ENCODE measurements at places on chromosomes 7 and 10. TPM values are rescaled to one million over a fixed set of nuclear protein-coding genes. Genes with fewer than 3 reads are reported as not detected.

RHBDD2 gene
- total RNA-seq = 17.9 TPM

GRCh38 chr10:114285961-114286441, 46.9 kb downstream of the VWA2 start:
- DNase-seq = peak; percentile 28

PTEN gene
- total RNA-seq = 58.6 TPM

- peak; percentile 55 for DNase-seq
Observed at GRCh38 chr10:43846187-43846680, 197.6 kb upstream of the ZNF32 start.

DNA sequence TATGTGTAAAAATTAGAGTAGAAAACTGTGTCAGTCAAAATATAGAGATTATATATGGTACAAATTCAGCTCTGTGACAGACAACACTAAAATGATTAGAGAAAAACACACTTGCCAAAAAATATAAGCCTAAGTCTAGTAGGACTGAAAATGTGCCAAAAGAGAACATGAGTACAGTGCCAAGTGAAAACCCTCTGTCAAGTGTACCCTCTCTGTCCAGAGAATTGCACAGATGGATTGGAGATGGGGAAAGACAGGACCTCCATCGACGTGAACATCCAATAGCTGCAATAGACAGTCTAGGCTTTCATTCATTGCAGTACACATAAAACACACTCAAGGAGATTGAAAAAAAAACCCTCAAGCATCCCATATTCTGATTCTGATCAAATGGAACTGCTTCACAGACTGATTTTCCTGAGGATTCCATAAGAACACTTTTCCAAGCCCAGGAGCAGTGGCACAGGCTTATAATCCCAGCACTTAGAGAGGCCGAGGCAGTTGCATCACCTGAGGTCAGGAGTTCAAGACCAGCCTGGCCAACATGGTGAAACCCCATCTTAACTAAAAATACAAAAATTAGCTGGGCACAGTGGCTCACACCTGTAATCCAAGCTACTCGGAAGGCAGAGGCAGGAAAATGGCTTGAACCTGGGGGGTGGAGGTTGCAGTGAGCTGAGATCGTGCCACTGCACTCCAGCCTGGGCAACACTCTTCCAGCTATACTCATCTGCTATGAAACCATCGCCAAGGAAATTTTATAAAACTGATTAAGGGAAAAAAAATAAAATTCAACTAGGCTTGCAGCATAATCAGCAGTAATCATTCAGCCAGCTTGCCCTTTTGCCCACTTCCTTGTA, 110.0 kb upstream of the TRIM24 start:
- no peak for DNase-seq

DNA sequence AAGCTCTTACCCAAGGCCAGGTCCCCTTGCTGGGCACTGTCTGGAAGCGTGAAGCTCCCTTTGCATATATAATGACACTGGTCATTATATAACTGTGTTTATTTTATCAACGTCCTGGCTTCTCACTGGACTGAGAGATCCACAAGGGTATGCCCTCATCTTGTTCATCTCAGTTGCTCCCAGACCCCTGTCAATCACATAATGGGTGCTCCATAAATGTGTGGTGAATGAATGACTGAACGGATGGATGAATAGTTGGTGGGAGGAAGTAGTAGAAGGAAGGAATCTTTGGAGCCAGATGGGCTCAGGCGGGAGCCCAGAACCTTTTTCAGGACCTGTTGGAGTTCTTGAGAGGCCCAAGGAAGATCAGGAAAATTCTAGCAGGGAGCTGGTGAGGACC, 7.7 kb upstream of the SFRP5 start:
- DNase-seq = no peak

GRCh38 chr10:95556994-95557767, 4.0 kb downstream of the SORBS1 start:
- DNase-seq = no peak

DNA sequence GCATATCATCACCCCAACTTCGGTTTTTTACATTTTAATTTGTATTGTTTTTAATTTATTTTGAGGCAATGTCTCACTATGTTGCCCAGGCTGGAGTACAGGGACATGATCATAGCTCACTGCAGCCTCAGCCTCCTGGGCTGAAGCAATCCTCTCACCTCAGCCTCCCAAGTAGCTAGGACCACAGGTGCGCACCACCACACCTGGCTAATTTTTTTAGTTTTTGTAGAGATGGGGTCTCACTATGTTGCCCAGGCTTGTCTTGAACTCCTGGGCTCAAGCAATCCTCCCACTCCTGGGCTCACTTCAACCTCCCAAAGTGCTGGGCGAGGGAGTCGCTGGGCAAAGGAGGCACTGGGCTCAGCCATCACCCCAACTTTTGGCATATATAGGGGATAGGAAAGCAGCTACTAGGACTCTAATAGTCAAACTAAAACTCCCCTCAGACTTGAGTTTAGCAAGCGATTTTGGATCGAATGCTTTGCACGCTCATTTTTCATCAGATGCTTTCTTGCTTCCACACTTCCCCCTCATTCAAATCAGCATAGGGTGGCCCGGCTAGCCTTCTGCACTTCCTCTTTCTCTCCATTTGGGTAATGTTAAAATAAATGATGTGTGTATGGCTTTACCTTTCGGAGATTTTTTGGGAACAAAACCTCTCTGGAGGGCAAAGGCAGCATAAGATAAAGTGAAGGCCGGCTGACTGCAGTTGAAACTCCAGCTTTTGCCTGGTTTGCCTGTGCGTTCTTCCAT, 20.8 kb upstream of the NMT2 start:
- no peak for DNase-seq

DNA sequence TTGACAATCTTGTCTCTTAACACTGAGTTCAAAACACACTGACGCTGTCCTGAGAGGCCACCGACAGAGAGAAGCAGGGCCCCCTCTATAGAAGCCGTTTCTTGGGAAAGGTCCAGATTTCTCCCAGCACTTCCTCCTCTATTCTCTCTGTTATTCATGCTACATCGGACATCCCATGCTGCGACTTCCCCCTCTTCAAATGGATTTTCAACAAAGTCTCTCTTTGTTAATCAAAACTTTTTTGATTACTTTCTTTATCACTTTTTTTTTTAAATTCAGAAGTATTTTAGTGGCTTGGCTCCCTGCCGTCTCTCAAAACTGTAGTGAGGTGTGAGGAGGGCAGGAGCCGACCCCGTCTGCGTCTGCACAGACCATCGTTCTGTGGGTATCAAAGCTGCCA, 298.9 kb upstream of the PITRM1 start:
- DNase-seq = no peak

DNA sequence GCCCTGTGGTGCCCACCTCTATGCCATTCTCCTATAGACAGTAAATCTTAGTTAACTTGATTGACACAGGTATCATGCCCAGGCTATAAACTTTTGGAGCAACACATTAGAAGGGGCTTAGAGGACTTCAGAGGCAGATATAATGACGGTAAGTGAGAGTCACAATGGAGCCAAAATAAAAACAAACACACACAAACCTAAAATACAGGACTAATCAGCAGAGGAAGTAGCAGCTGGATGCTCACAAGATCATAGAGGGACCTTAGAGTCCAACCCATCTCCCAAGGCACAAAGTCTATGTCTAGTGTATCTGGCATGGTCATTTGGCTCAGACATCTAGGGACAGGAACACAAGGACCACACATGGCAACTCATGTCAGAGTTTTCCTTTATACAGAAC, 12.3 kb downstream of the SLC13A4 start:
- no peak for DNase-seq

DNA sequence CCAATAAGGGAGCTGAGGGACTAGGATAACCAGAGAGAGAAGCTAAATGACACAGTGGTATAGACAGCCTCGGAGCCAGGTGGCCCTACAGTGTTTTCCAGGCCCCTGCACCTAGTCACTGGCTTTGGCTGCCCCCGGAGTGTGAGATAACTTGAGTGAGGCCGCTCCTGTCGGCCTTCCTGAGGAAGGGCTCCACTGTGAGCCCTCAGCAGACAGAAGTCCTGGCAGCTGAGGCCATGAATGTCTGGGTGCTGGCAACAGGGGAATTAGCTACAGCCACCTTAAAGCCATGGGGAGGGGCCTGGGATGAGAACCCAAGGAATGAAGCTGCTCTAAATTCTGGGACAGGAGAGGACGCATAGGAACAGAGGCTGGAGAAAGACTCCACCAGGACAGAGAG, 4.6 kb upstream of the GDF10 start:
- DNase-seq = no peak

GRCh38 chr10:22624287-22624738, 90.1 kb downstream of the PIP4K2A start:
- DNase-seq = no peak

LRIT1 gene
- not detected for total RNA-seq

MYL10 gene
- total RNA-seq = not detected

DNA sequence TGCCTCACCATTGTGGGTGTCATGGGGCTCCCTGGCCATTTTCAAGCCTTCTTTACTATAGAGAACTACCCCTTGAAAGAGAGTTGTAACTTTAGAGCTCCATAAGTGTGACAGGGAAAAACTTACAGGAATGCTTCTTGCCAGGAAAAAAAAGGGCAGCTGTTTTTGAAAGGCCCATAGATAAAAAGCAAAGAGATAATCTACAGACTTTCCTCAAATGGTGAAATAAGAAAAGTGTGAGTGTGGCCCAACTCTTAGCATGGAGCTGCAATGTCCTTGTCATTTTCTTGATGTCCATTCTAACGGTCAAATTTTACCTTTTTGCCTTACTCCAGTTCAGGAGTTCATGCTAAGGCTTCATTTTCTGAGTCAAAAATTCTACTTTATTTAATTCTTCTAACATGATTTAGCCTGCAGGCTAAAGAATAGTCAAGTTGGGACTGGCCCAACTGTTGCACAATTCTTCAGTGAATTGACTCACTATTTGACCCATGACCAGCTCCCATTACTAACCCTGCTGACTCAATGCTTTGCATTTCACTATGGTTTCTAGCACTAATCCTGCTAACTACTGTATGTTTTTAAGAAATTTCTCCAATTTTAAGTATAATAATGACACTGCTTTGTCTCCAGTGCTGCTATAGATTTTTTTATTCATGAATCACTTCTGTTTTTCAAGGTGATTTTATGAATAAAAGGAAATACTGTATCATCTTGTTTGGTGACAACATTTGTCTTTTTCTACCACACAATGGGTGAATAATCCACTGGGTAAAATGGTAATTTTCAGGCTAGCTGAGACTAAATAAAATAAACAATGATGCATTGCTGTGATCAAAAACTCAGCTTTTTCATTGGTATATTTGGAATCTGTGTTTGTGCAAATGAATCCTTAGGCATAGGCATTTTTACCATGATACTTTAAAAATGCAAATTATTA, 41.4 kb upstream of the SGCE start:
- no peak for DNase-seq

SFTPA1 gene
- 0.17 TPM for total RNA-seq

GRCh38 chr10:3747984-3748383, 37.0 kb downstream of the KLF6 start:
- DNase-seq = no peak

DNA sequence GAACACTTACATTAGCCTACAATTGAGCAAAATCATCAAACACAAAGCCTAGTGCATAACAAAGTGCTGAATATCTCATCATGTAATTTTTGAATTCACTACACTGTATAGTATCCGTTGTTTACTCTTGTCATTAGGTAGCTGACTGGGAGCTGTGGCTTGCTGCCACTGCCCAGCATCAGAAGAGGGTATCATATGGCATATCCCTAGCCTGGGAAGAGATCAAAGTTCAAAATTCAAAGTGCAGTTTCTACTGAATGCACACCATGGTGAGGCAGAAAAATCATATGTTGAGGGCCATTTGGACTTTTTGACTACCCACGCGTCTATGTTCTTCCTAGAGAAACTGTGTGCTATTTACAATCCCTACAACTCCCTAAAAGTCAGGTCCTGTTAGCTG, 7.5 kb upstream of the ZC3HAV1 start:
- DNase-seq = no peak

DNA sequence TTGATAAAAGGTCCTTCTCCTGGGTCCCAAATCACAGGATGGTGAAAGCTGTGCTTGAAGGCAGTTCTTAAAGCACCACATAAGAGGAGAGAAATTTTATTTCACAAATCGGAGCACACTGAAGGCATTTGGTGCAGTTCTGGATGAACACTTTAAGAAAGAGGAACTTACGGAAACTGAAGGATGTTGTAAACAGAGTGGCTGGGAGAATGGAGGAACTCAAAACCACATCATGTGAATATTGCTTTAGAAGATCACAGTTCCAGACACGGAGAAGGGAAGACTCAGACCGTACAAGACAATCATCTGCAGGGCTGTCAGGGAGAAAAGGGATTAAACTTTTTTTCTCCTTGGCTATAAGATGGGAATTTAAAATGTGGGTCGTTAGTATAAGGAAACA, 9.0 kb upstream of the GPR141 start:
- DNase-seq = no peak

LDB3 gene
- 1,459 TPM for total RNA-seq

GRCh38 chr10:97169911-97170693, 15.7 kb downstream of the SLIT1 start:
- DNase-seq = peak; percentile 84

SPDYE9 gene
- not detected for total RNA-seq

NRBF2 gene
- 8.5 TPM for total RNA-seq

GRCh38 chr10:31758495-31758894, 170.1 kb downstream of the ARHGAP12 start:
- no peak for DNase-seq

DNA sequence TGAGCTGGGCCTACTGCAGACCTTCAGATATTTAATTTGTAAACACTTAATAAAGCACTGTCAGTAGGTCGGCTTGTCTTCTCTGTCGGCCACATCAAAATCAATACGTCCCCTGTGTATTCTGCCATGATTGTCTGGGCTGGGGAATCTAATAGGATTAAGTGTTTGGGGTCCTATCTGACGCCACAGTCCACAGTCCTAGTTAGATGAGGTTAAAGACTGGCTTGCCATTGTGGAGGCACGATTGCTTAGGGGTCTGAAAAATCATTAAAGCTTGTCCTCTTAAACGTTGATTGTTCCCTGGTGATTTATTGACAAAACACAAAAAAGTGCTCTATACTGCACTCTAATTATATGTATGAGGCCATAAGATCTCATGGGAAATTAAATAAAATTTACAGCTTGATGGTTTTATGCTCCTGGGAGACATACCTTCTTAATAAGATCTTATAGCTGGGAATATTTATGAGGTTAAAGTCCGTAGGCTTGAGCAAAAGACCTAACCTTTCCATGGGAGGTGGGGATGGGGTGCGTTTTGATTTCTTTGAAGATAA, 650.3 kb upstream of the GALNT17 start:
- no peak for DNase-seq

Measured in left ventricle myocardium superior (tissue), 1 donor.